Hematopoietic multipotent progenitor cell treated with erythropoietin and hydrocortisone succinate and interleukin-3 and kit ligand, for 6 days (in vitro differentiated cells): ENCODE measurements at places on chromosomes 1 and 21.

DNA sequence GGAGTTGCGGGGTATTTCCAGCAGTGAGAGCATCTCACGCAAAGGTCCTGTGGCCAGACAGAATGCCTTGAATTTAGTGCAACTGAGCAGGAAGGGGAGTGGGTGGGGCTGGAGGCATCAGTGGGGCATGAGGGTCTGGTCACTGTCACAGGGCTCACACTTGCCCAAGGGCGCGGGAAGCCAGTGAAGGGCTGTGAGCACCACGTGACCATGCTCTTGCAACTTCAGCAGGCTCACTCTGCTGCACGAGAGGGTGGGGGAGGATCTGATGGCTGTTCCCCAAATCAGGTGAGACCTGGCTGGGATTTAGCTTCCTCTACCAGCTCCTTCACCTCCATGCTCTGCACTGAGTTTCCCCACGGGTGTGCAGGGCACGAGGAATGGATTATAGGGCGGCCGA is 64.2 kb downstream of the PGBD5 start:
- DNase-seq: no peak

- DNase-seq: no peak
Observed at GRCh38 chr21:38095220-38095619, 161.6 kb upstream of the KCNJ15 start.

DNA sequence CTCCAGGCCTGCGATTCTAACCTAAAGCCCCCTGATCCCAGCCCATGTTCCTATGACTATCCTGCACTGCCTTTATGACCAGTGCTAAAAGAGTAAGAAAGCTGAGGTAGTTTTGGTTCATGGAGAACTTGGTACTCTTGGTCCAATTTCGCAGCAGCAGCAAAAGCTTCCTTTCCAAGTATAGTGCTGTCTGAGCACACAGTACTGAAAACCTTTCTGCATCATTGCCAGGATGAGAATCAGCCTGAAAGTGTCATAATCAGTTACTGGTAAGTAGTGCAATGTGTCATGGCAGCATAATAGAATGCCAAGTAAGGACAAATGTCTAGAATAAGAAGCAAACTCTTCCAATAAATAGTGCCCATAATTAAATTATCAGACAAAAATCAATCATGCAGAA is 889.6 kb upstream of the ADGRL4 start:
- DNase-seq: no peak

- DNase-seq: peak; percentile 36
Observed at GRCh38 chr1:187038784-187039183, 210.0 kb downstream of the PLA2G4A start.

DNA sequence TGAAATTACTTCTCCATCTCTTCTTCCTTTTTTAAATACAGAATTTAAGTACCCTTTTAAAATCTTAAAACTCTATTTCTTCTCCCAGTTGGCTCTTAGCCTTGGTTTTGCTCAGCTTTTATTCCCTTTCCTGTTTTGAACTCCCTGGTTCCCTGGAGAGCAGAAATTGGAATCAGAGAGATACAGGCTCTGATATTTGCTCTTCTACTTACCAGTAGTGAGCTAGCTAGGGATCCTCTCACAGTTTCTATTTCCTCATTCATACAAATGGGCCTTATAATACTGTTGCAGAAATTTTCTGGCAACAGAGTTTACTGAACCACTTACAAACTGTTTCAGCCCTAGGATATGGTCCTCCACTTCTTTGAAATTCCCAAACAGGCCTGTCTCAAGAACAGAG is 606.3 kb downstream of the NUF2 start:
- no peak for DNase-seq

DNA sequence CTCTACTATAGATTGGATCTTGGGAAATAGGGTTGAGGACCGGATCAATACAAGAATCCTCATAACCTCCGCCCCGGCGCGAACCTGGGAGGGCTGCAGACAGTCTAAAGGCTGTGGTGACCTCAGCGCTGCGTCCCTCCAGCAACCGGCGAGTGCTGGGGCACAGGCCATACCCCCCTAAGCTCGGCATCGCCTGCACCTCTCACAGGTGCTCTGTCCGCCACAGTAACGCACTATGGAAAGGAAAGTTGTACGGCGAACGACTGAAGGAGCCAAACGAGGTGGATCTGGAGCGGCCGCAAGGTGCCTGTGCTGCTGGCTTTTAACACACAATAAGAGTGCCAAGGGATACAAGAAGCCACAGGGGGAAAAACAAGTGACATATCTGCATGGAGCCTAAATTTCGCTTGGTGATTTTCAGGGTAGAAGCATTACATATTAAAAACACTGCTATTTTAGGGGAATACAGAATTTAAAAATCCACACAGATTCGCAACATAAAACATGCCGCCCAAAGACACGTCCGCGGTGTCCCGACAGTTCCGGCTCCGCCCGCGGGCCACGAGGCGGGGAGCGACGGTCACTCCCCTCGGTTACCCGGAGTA is 1.4 kb upstream of the RBM15 start:
- peak; percentile 68 for DNase-seq

DNA sequence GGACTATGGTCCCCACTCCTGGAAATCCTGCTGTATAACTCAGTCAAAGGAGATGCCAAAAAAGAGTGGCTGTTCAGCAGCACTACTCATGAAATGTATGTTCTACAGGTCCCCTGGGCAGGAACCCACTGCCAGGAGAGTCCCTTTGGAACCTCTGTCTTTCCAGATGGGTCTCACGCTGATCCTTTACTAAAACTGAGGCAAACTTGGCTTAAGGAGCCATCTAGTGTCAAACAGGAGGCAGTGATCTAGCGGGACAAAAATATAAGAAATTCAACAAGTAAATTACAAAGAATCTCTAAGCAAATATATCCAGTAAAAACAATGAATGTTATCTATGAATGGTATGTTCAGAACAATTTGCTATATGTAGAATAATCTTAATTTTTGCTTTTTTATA is 80.5 kb upstream of the PRMT6 start:
- peak; percentile 2 for DNase-seq

- DNase-seq: no peak
Observed at GRCh38 chr1:6854166-6854565, 68.9 kb downstream of the CAMTA1 start.

- DNase-seq: no peak
Observed at GRCh38 chr1:33082575-33083108, 1.7 kb downstream of the AZIN2 start.

DNA sequence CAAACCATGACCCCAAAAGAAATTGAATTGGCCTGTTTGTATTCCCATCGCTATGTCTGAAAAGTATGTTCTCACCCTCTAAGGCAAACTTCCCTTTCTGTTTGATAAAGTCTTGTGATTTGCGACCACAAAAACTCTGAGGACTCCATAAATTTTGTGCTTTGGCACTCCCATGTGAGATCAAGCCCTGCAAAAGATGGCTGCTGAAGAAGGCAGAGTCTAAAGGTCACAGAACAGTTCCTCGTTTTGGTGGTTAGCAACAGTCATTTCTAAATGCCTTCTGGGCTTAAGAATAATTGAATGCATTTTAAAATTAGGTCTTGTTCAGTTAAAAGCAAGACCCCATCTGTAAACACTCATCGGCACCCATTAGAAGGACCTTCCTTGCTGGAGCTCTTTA is 441.6 kb downstream of the OMA1 start:
- peak; percentile 30 for DNase-seq

DNA sequence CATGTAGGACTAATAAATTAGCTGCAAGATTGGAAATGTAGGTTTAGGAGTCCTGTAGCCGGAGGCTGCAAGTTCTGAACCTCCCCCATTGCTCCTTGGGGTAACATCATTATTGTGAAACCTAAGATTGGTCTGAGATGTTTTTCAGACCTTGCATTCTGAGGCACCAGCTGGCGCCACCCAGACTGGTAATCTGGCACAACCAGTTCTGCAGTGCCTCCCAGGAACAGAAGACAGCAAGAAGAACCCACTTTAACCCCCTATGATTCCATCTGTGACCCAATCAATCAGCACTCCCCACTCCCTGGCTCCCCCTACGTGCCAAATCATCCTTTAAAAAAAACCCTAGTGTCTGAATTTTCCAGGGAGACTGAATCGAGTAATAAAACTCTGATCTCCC is 11.6 kb upstream of the DNAJC6 start:
- peak; percentile 58 for DNase-seq

GRCh38 chr1:61080413-61081143 is 1.8 kb upstream of the NFIA start:
- DNase-seq: peak; percentile 15

GRCh38 chr1:84823511-84823910 is 69.5 kb downstream of the LPAR3 start:
- no peak for DNase-seq

- DNase-seq: no peak
Observed at GRCh38 chr1:179807291-179807690, 64.2 kb downstream of the FAM163A start.

DNA sequence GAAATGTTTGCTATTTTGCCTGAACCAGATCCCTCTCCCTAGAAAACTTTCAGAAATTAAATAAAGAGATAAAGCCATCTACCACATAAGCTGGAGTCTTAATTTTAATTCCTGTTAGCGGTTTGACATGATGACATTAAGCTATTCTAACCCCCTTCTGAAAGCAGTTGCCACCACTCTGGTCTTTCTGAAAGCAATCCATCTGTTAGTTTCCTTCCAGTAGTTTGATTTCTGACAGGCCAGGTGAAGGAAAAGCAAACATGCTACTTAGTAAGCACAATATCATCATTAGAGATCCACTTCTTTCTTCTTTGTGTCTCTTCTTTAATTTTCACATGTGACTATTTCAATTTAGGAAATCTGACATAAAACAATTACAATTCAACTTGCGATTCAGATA is 39.9 kb downstream of the RGL1 start:
- DNase-seq: no peak

GRCh38 chr1:64502083-64502482 is 32.2 kb downstream of the CACHD1 start:
- no peak for DNase-seq

DNA sequence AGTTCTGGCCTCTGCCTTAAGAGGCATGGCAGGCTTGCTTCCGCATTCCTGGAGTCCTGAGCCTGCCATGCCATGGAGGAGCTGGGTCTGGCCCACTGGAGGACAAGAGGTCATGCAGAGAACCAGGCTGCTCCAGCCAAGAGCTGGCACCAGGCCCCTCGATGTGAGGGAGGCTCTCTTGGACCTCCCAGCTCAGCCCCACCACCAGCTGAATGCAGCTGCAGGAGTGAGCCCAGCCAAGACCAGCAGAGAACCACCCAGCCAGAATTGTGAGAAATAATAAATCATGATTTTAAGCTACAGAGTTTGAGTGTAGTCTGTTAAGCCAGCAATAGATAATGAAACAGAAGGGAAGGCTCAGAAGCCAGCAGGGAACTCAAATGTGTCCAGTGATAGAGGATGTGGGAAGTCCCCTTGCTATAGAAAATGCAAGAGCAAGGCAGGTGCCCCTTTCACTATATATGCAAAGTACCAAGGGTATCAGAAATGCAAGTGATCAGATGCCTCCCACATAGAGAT is 118.4 kb downstream of the HIVEP3 start:
- no peak for DNase-seq

GRCh38 chr21:23960769-23961168 is 1646.5 kb downstream of the MRPL39 start:
- DNase-seq: no peak

- no peak for DNase-seq
Observed at GRCh38 chr1:2380816-2381591, 10.3 kb downstream of the MORN1 start.

- DNase-seq: no peak
Observed at GRCh38 chr21:18743531-18743930, 339.9 kb upstream of the TMPRSS15 start.

DNA sequence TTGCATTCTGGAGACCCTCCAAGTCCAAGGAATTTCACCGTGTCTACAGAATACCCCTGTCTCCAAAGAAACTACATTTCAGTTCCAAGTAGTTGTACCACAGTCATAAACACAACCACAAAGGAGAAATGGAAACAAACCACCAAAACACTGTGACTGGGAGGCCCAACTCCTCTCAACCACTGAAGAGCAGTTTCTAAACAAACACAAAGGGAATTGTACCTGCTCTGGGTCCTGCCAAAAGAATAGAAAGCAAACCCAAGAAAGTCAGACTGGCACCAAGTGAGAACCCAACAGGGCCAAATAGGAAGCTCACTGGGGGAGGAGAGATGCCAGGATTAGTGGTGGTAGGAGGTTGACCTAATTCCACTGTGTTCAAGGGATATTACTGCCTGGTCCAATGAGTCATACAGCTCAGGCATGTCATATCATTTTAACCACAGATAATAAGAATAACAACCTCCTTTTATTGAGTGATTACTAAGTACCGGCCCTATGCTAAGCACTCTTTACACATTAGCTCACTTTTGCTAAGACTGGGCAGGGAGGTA is 123.9 kb upstream of the PPP2R5A start:
- DNase-seq: peak; percentile 62

GRCh38 chr1:76279101-76279748 is 204.7 kb downstream of the ST6GALNAC3 start:
- DNase-seq: no peak

GRCh38 chr1:31249854-31250253 is 10.2 kb upstream of the NKAIN1 start:
- no peak for DNase-seq

DNA sequence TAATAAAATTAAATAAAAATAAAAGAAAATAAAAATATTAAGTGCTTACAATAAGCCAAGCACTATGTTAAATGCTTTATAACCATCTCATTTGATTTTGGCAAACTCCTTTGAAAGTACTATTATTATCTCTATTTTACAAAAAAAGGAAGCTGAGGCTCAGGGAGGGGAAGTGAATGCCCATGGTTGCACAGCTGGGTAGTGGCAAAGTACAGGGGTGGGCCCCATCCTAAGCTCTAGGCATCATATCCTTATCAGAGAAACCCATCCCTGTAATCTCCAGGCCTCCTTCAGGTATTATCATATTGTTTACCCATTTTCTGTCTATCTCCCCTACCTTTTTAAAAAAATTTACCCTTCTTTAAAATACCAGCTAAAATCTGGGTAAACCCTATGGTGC is 2.3 kb upstream of the MED18 start:
- DNase-seq: peak; percentile 54

- no peak for DNase-seq
Observed at GRCh38 chr1:230212405-230212936, 145.4 kb downstream of the GALNT2 start.

- DNase-seq: no peak
Observed at GRCh38 chr21:42878678-42878992, 704 bp downstream of the WDR4 start.

DNA sequence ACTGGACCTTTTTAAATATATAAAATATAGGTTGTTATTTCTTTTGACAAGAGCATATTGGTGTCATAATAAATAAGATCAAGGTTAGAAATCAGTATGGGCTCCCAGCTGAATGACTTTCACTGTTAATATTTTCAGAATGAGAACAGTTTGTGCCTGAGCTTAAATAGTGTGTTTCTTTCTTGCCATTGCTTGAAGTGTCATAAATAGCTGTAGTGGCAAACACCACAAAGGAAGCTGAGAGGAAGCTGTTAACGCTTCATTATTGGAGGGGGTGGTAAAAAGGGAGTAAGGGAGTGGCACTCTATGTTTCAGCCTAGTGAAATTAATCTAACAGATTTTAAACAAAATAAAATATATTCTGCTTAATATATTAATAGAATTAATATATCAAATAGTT is 1089.8 kb upstream of the NCAM2 start:
- peak; percentile 21 for DNase-seq

- no peak for DNase-seq
Observed at GRCh38 chr1:94743862-94744261, 76.3 kb upstream of the SLC44A3 start.

GRCh38 chr1:34155860-34156259 is 9.2 kb downstream of the CSMD2 start:
- DNase-seq: no peak
